ENCODE measurements at places on chromosomes 6 and 20.

DNA sequence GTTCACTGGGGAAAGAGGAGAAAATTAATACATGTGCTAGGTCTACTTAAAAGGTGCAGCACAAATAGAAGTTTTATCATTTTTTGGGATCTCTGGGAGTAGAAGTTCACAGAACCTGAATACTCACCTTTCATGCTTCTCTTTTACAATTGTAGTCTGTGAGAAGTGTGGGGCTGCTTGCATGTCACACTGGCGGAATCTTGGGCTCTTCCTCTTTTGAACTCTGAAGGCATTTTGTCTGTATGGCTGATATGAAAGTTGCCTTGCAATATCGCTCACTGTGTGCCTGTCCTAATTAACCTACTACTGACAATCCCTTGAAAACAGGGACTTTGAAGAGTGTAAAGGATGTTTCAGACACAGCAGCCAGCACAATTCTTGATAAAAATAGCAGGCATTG lies 65.9 kb upstream of the CLDN20 start:
- no peak for DNase-seq

GRCh38 chr6:55636406-55637102 lies 57.6 kb upstream of the HMGCLL1 start:
- no peak for DNase-seq

- DNase-seq: peak; percentile 9
Observed at GRCh38 chr6:26028746-26029569, 58.3 kb upstream of the HFE start.

DNA sequence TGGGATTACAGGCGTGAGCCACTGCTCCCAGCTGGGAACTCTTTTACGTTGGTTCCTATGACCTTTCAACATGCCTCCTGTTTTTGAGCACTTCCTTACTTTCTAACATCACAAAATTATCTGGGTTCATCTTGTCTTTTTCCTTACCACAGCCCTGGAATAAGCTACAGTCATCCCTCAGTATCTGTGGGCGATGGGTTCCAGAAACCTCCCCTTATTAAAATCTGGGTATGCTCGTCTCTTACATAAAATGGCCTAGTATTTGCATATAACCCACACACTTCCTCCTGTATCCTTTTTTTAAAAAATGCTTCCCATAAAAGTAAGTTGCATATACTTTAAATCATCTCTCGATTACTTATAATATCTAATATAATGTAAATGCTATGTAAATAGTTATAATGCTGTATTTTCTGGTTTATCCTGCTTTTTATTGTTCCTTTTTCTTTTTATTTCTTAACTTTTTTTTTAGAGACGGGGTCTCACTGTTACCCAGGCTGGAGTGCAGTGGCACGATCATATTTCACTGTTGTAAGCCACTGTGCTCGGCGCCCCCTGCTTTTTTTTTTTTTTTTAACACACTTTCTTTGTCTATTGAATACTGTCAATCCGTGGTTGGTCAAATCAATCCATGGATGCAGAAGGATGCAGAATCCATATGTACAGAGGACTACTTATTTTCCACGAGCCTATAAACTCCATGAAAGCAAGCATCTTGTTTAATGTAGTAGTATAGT lies 9.2 kb downstream of the RPF2 start:
- no peak for DNase-seq

DNA sequence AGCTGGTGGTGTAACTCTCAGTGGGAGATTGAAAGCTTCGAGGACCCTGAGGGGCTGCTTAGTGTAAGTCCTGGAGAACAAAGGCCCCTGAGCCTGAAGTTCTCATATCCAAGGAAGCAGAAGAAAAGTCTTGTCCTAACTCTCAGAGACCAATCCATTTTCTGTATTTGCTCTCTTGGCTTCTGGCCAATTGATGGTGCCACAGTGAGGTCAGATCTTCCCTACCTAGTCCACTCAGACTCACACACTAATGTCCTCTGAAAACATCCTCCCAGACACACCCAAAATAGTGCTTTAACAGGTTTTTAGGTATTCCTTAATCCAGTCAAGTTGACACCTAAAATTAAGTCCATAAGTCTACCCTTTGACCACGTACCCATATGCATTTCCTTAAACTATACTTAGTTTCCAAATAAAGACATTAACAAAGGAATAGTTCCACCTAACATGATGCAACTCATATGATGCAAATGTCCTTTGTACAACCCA lies 29.4 kb downstream of the ZNF292 start:
- no peak for DNase-seq

DNA sequence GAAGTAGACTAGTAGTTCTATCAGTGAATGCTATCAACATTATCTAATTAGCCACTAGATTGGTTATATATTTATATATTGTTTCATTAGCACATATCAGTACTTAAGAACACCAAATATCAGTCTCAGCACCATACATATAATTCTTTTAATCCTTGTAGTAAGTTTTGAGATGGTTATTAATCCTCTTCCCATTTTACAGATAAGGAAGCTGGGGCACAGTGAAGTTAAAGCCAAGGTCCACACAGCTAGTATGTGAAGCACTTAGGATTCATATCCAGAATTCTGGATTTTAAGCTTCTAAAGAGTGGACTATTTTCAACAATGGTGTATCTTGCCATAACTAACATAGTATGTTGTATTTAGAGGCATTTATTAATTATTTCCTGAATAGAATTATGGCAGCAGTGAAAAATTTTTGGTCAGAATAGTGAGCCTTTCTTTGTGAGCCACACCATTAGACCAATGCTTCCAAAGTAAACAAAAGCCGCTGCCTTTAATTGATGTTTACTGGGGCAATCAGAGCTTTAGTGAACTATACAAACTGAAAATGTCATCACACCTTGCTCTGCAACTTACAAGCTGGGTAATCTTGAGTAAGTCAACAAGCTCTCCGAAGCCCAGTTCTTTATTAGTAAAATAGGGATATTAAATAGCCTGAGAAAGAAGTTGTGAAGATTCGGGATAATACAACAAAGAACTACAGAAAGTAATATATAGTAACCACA lies 41.9 kb upstream of the HBS1L start:
- no peak for DNase-seq

DNA sequence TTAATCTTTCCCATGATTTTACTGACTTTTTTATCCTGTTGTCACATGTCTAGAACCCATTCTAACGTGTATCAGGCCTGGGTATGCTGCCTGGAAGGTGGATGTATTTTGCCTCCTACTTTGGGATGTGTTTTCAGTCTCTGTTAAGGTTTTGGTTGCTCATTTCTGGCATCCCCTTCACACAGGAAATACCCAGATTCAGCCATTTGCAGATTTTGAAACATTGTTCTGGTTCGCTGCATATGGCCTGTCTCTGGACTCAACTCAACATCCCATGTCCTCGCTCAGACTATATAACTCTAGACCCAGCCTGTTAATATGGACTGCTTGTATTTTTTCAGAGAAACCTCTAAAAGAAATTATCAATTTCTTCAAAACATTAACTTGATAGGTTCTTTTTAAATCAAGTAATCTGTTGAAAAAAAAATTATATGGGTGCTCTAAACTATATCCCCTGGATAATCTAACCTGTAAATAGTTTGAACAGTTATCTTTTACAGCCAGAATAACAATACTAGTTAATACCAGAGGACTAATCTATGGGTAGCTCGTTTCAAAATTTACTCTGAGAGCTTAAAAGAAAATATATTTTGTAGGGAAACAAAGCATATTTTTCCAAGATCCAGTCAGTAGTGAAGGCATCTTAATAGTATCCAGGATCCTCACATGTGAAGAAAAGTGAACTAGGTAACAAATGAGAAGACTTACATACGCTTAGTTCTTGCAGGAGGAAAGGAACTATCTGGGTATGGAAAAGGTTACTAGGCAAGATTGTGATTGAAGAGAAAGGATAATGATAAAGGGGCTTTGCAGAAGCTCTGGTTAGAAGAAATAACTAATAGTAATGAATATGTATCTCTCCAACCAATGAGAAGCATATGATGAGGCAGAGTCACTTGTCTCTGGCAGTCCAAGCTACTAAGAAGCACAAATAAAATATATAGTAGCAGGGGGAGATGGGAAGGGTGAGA lies 23.4 kb upstream of the HLA-DQB1 start:
- DNase-seq: no peak

- DNase-seq: peak; percentile 57
Observed at GRCh38 chr6:2971420-2972218, at the start of gene SERPINB6. Gene SERPINB6 (minus strand): TSS chr6:2971567. CDS start chr6:2959332, 12,235 bp downstream.

GRCh38 chr6:109717971-109718370 lies 26.9 kb downstream of the FIG4 start:
- no peak for DNase-seq

- no peak for DNase-seq
Observed at GRCh38 chr6:113594726-113595125, 262.4 kb upstream of the MARCKS start.

- DNase-seq: no peak
Observed at GRCh38 chr6:112443179-112444065, 96.3 kb downstream of the RFPL4B start.

DNA sequence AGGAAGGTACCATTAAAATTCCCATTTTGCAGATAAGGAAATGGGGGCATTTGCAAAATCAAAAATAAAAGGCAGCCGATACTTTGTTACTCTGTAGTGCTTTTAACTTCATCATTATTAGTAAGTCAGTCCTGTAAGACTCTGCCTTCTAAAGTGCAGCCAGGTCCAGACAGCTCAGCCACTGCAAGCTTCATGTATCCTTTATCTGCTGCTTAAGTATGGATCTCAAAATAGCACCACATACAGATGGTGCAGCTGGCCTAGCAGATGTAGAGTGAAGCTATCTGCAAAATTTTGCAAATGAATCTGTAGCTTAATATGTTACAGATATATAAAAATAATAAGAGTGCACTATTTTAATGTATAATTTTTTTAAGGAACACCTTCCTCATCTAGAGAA lies 53.4 kb downstream of the NUS1 start:
- no peak for DNase-seq

DNA sequence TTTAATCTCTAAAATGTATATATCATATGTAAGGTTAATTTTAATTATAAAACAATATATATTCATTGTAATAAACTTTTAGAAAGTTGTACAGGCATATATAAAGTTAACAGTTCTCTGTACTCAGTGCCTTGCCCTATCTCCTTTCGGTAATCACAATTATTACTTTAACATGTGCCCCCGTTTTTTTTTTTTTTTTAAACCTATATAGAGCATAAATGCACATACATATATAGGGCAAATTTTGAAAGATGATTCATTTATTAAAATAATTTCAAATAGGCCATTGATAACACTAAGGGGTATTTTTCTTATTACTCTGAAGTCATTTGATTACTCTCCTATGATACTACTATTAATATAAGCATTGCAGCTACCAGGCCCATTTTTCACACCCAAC lies 1.9 kb downstream of the ASF1A start:
- DNase-seq: no peak

GRCh38 chr6:95081231-95081630 lies 496.1 kb upstream of the MANEA start:
- DNase-seq: no peak

GRCh38 chr6:80523531-80523997 lies 417.1 kb downstream of the BCKDHB start:
- no peak for DNase-seq

DNA sequence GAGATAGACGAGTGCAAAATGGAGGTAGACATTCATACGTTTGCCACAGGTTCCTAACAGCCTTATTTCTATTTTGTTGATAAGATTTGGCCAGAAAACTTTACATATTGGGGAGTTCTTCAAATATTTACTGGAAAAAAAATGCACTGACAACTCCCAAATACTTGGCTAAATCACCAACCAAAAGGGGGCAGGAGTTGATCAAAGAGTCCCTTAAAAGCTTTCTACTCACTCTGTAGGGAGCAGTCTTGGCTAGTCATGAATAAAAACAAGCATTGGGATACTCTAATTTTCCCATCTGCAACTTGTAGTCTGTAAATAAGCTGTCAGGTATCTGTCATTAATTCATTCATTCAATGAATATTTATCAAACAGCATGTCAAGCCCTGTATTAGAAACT lies 18.4 kb downstream of the TENT5A start:
- no peak for DNase-seq

- no peak for DNase-seq
Observed at GRCh38 chr20:50311308-50312001, 120.8 kb downstream of the CEBPB start.

DNA sequence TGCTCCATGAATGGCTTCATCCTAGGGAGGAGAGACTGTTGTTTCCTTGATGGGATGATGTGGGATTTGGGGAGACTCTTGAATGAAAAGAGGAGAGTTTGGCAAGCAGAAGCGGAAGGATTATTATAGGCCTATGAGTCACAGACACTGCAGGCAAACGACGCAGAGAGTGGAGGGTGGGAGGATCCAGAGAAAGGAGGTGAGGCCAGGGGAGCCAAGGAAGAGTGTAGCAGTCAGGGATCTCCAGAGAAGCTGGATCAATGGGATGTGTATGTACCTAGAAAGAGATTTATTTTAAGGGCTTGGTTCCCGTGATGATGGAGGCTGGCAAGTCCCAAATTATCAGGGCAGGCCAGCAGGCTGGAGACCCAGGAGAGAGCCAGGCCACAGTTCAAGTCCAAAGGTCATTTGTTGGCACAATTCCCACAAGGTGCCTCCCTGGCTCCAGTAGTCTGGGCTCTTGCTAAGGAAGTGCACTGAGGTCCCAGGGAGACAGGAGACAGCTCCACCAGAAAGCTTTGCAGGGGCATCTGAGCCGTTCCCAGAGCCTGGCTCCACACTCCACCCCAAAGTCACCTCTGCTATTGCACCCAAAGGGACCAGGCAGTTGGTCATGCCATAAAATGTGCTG lies 76.0 kb downstream of the ADTRP start:
- no peak for DNase-seq

- DNase-seq: peak; percentile 12
Observed at GRCh38 chr20:41572010-41572572, 46.1 kb downstream of the CHD6 start.

DNA sequence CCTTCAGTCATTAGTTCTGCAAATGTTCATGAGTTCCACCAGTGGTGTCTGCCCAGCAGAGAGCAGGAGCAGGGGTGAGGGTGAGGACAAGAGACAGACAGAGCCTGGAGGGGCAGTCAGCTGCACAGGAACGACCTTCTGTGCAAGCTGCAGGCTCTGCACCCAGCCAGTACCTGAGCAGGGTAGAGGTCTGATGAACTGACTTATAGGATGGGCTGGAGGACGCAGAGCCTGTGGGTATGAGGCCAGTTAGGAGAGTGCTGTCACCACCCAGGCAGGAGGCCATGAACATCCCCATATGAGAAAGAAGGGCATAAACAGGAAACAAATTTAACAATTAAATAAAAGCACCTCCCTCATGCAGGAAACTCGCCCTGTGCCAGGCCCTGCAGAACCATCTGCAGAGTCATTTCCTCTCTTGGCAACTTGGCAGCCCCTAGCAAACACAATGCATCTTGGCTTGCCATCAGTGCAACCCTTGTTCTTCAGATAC lies 17.9 kb downstream of the C6orf15 start:
- DNase-seq: peak; percentile 20

DNA sequence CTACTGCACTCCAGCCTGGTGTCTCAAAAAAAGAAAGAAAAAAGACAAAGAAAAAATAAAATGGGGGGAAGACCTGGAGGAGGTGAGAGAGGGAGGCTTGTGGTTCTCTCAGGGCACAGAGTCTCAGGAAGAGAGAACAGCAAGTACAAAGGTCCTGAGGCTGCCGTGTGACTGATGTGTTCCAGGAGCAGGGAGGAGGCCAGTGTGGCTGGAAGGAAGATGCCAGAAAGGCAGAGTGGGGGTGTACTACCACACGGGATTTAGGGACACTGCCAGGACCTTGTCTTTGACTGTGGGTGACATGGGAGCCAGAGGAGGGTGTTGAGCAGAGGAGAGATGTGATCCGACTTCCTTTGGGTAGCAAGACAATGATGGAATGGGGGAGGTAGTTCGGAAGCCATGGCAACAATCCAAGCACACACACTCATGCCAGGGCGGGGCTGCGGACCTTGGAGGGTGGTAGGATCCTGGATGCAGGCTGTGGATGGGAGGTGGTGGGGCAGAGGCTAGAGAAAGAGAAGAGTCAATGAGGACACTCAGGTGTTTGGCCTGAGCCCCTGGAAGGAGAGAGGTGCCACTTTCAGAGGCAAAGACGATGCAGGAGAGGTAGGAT lies 136.4 kb upstream of the PTPN1 start:
- DNase-seq: no peak
